ENCODE measurements at places on chromosomes 1 and 21.

DNA sequence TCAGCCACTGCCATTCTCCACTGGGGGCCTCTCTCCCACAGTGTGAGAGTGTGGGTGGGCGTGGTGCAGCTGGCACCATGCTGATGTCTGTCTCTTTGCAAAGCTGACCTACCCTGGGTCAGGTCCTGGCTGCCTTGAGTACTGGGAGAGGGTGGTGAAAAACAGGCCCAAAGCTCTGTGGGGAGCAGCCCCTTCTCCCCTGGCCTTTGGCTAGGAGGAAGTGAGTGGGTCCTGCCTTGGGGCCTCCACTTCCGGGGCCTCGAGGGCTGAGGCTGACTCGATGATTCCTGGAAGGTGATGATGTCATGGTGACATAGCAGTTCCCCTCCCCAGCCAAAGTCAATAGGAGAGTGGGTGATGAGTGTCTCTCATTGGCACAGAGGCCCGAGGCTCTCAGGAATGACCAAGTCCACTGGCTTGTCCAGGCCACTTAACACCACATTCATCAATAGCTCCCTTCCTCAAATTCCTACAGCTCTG is 53.0 kb downstream of the IER5 start:
- peak; percentile 63 for DNase-seq

GRCh38 chr1:15939181-15940109 is 36.5 kb downstream of the ZBTB17 start:
- no peak for DNase-seq

DNA sequence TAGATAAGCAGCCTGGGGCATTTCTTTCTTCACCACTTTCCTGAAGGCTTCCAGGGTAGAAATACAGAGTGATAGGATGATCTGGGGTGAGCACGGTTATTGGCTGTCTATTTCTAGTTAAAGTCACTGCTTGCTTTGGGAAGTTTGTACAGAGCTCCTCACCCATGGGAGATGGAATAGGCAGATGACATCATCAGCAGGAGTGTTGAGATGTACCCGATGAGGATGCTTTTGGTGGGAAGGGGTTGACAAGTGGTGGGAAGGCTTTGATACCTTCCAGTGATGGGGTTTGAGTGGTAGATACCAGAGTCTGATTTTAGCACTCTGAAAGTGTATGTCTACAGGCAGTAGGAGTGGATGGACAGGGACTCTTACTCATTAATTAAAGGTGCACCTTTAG is 112.6 kb downstream of the BRINP2 start:
- no peak for DNase-seq

GRCh38 chr1:92940541-92940940 is 20.7 kb downstream of the DIPK1A start:
- DNase-seq: no peak

DNA sequence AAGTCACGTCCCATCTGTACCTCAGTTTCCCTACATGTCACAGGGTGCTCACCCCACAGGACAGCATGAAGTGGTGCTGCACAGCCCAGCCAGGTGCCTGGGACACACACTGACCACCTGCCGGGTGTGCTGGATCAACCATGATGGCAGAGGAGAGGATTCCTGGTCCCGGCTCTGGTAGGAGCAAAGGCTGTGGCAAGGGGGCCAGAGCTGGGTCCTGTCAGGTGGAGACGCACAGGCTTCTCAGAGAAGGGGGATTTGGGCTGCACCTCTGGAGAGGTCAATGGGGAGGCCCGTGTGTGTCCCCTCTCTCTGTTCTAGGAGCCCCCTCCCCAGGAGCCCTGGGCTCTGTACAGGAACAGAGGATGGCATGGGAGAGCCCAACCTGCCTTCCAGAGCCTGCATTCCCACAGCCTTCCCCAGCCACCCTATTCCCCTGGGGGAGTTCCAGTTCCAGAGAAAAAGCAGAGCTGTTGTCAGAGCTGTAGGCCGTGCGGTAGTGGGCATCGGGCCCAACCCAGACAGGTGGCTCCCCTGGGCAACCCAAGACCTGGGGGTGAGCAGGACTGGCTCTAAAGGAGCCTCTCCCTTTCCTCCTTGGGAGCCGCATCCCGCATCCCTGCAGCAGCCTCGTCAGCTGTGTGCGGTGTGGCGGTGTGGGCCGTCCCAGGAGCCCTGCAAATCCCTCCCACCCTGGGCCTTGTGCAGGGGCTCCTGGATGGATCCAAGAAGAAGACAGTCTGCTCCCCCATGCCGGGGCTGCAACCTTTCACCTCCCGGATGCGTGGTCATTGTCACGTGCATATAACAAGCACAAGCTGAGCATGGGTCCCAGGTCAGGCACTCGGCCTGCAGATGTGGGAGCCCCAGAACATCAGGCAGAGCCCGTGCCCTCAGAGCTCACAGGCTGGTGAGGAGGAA is 2.9 kb upstream of the TFF3 start:
- DNase-seq: no peak

GRCh38 chr1:237748171-237748960 is 142.4 kb downstream of the ZP4 start:
- DNase-seq: no peak

DNA sequence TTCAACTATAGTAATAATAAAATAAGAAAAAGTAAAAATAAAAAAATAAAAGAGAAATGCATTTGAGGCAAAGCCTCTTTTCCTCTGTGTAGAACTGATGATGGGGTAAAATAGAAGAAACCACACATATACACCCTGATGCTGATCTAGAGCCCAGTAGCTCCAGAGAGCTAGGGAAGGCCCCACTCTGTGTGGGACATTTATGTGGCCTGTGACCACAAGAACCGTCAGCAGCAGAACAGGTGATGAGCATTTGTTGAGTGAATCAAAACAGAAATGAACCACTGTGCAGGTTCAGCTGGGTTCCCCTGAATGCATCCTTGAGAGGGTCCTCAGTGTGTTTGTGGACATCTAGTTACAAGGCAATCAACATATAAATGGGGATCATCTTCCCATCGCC is 221.8 kb upstream of the HOOK1 start:
- DNase-seq: no peak

DNA sequence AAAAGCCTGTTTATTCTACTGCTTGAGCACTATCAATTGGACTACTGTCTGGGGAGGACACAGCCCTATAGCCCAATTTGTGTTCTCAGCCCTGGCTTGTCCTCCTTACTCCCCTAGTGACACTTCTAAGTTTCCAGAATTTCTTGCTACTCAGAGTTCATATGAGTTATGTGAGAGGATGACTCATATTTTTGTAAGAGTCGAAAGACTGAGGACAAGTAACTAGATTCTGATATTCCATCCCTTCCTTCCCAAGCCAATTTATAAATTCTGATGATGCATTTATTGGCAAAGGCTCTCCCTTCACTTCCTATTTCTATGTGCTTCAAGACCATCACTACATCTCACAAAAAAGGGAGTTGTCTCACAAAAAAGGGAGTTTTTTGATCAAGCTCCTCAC is 422.2 kb upstream of the DEPDC1 start:
- DNase-seq: no peak

GRCh38 chr21:15679630-15680029 is 50.2 kb upstream of the USP25 start:
- DNase-seq: no peak

DNA sequence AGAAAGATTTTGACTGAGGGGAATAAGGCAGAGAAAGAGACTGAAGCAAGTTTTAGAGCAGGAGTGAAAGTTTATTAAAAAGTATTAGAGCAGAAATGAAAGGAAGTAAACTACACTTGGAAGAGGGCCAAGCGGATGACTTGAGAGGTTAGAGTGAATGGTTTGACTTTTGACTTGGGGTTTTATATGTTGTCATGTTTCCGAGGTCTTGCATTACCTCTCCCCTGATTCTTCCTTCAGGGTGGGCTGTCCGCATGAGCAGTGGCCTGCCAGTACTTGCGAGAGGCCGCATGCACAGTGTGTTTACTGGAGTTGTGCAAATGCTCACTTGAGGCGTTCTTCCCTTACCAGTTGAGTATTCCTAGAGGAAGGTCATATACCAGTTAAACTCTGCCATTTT is 13.0 kb upstream of the DENND2D start:
- no peak for DNase-seq

DNA sequence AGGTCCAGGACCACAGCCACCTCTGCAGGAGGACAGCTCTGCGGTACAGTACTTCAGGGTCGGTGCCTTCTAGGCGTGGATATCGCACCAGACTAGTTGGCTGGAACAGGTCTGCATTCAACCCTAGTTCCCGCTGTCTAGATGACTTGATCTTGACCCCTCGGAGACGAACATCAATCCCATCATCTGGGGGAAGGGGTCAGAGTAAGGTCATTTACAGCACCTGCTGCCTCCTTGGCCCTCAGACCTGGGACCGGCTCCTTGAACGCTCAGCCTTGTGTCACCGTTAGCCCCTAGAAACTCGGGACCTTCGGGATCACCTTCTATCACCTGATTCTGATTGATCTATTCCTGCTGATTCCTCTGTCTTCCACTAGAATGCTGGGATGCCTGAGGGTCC is 2.6 kb downstream of the HECTD3 start:
- DNase-seq: no peak

- DNase-seq: no peak
Measured at GRCh38 chr1:230285351-230285750, 140.8 kb downstream of the PGBD5 start.

- DNase-seq: no peak
Measured at GRCh38 chr1:92538048-92538412, 51.3 kb upstream of the GFI1 start.

DNA sequence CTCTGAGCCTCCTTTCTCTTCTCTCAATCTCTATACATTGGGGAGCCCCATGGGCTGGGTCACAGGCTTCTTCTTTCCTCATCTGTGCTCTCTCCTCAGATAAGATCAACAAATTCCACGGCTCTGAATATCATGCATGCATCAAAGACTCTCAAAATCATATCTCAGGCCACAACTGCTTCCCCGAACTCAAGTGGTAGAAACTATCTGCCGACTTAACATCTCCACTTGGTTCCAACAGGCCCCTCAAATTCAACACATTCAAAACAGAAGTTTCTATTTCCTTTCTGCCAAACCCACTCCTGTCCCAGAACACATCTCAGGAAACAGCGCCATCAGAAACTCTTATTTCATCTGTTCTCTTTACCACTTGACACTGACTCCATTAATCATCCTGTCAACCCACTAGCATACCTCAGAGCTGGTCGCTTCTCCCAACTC is 16.7 kb downstream of the DDX59 start:
- no peak for DNase-seq

- no peak for DNase-seq
Measured at GRCh38 chr1:246573491-246573890, 7.2 kb downstream of the CNST start.

GRCh38 chr1:198408716-198409115 is 131.8 kb downstream of the ATP6V1G3 start:
- no peak for DNase-seq

- no peak for DNase-seq
Measured at GRCh38 chr1:208921259-208921658, 662.3 kb upstream of the CAMK1G start.

GRCh38 chr1:19049128-19049768 is 92.8 kb upstream of the IFFO2 start:
- no peak for DNase-seq

- no peak for DNase-seq
Measured at GRCh38 chr1:230394741-230395140, 31.4 kb downstream of the PGBD5 start.

- DNase-seq: no peak
Measured at GRCh38 chr1:13652238-13652637, 47.8 kb upstream of the PRDM2 start.

- DNase-seq: no peak
Measured at GRCh38 chr1:234602334-234603220, 7.4 kb downstream of the IRF2BP2 start.

- DNase-seq: no peak
Measured at GRCh38 chr1:79293611-79294010, 287.1 kb upstream of the ADGRL4 start.

DNA sequence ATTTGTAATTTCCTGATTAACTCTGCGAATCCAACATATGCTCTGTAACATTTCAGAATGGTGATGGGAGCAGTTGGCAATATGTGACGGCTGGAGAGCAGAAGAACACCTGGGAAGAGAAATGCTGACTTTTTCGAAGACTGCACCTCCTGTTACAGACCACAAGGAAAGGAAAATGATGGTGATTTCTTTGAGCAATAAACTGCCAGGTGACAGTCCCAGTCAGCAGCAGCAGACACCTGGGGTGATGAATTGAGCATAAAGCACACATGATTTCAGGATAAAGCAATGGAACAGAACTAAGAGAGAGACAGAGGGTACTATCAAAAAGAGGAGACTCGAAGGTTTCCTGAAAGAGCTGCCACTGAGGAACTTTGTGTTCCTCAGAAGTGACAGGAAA is 528.6 kb downstream of the NEGR1 start:
- DNase-seq: no peak

DNA sequence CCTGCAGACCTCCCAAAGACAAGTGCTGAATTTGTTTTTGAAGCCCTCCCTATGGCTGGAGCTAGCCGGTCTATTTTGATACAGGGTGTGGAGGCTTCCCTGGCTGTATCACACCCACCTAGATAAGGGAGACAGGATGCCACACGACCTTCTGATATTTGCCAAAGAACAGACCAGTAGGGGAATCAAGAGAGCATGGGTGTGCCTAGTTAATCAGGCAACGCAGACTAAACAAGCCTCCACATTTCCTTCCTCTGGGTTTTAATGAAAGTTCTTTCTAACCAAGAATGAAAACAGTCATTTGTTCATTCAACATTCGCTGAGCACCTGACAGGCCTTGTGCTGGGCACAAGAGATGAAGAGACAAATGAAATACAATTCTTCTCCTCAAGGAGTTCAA is 446.8 kb downstream of the PLPP3 start:
- no peak for DNase-seq

GRCh38 chr1:102098536-102098935 is 101.8 kb upstream of the OLFM3 start:
- no peak for DNase-seq

DNA sequence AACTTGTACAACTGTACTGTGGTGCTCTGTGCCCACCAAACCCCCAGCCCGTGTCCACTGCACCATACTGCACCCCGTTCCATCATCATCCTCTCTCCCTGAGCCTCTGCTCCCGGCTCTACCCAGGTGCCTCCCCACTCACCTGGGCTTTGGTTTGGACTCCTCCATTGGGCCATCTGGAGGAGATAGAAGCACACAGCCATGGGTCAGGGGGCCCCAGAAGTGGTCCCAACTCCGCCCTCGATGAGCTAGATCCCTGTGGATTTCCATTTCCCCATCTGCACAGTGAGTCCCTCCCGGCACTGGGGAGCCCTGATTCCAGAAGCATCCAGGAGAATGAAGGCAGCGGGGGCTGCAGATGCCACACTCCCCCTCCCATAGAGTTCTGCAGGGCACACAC is 10.8 kb downstream of the TNNT2 start:
- no peak for DNase-seq

DNA sequence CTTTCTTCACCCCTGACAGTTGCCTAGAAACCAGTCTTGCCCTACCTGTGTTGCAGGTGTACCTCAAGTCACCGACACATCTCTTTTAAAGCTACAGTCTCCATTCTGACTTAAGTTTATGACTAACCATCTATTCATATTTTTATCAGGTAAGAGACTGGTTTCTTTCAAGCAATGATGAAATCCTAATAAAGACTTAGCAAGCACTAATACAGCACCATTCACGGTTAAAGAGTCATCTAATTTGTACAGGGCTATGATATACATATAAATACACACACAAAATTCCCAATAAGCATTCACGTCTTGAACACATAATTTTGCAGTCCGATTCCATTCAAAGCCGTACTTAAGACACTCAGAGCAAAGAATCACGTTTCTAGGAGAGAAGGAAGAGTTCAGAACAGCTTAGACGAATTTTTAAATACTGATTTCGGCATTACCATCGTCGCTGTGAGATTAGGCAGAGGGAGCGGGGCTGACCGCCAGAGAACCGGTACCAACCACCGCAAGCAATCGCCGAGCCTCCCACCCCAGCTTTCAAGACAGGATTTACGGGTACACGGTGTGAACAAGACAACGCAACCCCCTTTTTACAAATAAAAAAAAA is 943 bp downstream of the ERRFI1 start:
- no peak for DNase-seq

Measured in activated T-helper 1 cell treated with anti-CD3 and anti-CD28 coated beads, Interleukin-12 subunit alpha, Interleukin-12 subunit beta, Interleukin-2, Interleukin-4 antibody, amounts not matched to agents 30 ng/mL and 10 ng/mL and 1 ng/mL, durations not matched to agents 14 hours and 24 hours and 36 hours (primary cell).